H4 (cell line): ENCODE measurements at places on chromosomes 7 and 10. TPM values are rescaled to one million over a fixed set of nuclear protein-coding genes. Genes with fewer than 3 reads are reported as not detected.
A peak's percentile ranks its signal among the peaks of the same experiment; 100 is the strongest.

GIMAP6 gene
- 0.41 and 0.56 TPM in 2 replicates for total RNA-seq

MYO3A gene
- total RNA-seq = not detected in 2 replicates

GRCh38 chr10:25039531-25039930 is 23.1 kb downstream of the THNSL1 start:
- DNase-seq = no peak

PRKCQ gene
- 6.3 and 6.8 TPM in 2 replicates for total RNA-seq

MYOZ1 gene
- total RNA-seq = 0.33 TPM in 1 of 2 replicates, not detected in the other

DNA sequence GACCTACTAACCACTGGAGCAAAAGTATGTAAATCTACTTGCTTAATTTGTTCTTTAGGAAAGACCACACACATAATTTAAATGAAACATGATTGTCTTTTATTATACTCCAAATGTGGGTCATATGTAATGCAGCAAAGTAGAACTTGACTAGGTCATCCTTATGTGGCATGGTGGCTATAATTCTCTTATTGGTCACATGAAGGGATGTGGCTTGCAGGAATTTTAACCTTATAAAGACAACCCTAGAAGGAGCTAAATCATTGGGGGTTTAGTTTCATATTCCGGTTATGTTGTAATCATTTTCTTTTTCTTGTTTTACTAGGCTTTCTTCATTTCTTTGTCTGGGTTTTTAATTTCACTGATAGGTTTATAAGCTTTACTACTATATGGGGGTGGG is 93.9 kb downstream of the SEPTIN7 start:
- DNase-seq = peak; percentile 71

GRCh38 chr10:122457934-122458333 is 3.4 kb upstream of the HTRA1 start:
- DNase-seq = no peak

DNA sequence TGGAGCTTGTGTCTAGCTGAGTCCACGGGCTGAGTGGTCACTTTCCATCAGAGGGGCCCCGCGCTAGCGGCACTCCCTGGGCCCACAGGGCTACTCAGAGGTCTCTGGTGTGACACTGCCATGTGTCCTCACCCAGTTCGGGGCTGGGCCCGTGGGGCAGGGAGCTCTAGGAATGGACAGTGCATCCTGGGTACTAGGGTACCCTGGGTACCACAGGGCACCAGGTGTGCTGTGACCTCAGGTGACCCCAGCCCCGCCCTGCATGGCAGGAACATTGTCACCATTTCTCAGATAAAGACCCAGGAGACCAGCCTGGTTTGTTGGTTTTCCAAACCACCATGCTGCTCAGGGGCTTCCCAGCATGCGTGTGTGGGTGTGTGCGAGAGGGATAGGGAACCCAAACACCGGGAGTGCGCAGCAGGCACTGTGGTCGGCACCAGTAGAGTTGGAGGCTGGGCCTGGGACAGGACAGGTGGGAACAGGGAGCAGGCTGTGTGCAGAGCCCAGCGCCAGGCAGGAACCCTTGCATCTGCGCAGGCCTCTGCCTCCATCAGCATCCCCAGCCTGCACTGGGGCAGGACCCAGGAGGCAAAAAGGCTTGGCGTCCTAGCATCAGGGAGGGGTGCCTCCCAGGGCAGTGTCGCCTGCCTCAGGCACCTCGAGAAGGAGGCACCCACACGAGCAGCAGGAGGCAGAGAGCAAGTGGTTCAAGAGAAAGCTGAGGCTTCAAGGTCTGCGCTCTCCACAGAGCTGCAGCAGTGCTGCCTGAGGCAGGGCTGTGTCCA is 19.4 kb upstream of the CSGALNACT2 start:
- no peak for DNase-seq

GRCh38 chr10:122248356-122249302 is 22.5 kb upstream of the BTBD16 start:
- DNase-seq = no peak

GRCh38 chr7:33781796-33782195 is 123.5 kb upstream of the BMPER start:
- no peak for DNase-seq

- peak; percentile 67 for DNase-seq
Observed at GRCh38 chr10:119445311-119445934, 97.1 kb downstream of the RGS10 start.

SRI gene
- 307 and 321 TPM in 2 replicates for total RNA-seq

DNA sequence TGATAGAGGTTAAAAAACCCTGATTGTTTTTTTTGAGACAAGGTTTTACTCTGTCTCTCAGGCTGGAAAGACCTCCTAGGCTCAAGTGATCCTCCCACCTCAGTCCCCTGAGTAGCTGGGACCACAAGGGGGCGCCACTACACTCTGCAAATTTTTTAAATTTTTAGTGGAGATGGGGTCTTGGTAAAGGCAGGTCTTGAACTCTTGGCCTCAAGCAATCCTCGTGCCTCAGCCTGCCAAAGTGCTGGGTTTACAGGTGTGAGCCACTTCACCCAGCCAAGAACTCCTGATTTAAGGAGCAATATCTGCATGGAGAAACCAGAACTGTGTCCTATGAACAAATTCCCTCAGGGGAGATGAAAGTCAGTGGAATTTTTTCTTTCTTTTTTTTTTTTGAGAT is 7.3 kb upstream of the KLHDC10 start:
- no peak for DNase-seq

RADIL gene
- total RNA-seq = 1.3 and 1.4 TPM in 2 replicates

DNA sequence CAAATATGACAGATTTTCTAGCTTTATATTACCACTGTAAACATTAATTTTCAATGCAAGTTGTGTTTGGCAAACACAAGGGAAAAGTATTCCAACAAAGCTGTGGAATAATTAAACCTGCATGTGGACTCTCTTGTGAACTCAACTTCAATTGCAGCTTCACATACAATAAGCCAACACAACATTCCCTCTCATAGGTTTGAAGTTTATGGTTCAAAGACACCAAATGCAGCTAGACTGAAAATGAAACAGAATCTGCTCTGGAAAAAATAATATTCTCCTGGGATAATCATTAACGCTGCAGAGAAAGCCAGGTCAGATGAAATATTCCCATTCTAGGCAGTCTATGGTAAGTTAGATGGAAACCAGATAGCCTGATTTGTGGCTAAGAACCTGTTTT is 105.8 kb upstream of the VIPR2 start:
- no peak for DNase-seq

PAX4 gene
- total RNA-seq = not detected in 2 replicates

SCRN1 gene
- total RNA-seq = 114 and 128 TPM in 2 replicates

GRCh38 chr10:35365994-35366393 is 29.7 kb downstream of the CCNY start:
- DNase-seq = no peak

DNA sequence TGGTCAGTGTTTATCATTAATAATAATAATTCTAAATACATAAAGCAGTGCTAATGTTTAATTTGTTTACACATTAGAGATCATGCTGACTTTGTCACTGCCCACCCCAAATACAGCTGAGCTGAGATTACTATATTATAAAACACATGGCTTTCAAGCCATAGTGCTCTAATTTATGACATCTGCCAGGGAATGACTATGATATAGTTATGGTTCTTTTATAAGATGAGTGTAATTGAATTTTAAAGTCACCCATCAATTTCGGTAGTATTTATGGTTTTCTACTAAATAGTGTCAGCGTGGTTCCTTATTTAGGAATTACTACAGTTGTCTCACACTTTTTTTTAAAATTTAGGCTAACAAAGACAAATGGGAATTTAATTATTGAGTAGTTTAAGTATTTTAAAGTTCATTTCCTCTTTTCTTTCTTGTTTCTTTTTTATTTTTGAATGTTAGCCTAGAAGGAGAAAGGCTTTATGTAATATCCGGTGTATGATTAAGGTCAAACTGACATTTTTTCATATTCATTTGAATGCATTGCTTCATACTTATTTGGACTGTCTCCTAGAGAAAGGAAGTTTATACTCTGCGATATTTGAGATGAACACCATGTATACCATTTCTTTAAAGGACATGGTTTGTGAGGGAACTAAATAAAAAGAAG is 3.9 kb downstream of the CDK14 start:
- DNase-seq = no peak

WNT16 gene
- total RNA-seq = not detected in 2 replicates

GRM8 gene
- total RNA-seq = 2.7 and 2.9 TPM in 2 replicates

ZNF438 gene
- total RNA-seq = 1.3 TPM in 2 replicates

GRCh38 chr7:155928583-155928982 is 116.3 kb upstream of the SHH start:
- DNase-seq = no peak

GRCh38 chr10:101894742-101895141 is 51.1 kb upstream of the KCNIP2 start:
- no peak for DNase-seq

KCND2 gene
- 0.04 and 0.19 TPM in 2 replicates for total RNA-seq

- DNase-seq = no peak
Observed at GRCh38 chr10:91614225-91614624, 18.6 kb downstream of the PPP1R3C start.

- DNase-seq = peak; percentile 83
Observed at GRCh38 chr7:80428161-80429054, 83.5 kb downstream of the GNAT3 start.

DNA sequence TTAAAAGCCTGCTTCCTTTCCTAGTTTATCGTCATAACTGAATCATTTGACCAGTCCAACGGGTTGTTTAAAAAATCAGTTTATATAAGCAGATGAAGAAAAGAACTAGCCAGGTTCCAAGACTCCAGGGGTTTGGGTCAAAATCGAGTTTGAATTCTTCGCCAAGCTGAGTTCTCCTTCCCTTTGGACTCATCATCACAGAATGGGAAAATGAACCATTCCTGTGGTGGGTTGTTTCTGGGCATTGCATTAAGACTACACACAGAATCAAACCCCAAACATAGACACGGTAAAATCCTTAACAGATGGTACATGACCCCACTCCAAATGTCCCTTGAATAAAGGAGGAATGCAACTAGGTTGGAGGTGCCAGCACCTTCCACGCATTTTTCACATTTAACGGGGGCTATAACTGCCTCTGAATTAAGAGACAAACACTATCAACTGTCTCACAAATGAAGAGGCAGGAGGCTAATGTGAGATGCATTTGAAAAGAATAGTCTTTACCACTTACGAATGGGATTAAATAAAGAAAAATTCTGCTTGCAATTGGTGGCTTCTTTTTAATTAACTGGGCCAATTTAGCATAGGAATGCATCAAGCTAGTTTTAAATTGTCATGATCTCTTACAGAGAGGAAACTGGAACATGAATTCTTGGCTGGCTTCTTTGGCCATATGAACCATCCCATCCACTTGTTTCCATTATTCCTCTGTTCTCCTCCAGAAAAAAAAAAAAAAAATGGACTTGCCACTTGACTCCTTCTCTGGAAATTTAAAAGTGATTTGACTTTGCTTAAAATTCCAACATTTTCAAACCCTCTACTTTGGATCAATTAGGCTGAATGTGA is 61.1 kb downstream of the CHST15 start:
- no peak for DNase-seq

WNT8B gene
- not detected in 2 replicates for total RNA-seq

DNA sequence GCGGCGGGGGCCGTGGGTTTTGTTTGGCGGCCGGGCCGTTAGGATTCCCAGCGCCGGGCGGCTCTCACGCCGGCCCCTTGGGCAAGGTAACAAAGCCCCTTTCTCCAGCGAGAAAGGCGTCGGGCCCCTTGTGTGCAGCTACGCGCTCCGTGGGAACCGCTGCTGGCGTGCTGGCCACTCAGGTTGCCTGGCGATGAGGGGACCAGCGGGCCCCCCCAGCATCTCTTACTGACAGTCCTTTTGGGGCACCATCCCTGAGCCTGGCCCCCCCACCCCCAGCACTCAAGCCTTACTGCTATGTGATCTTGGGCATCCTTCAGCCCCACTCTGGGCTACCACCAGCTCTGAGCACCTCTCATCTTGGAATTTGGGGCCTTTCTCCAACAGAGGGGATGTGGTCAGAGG is 1.8 kb downstream of the LFNG start:
- no peak for DNase-seq

SORBS1 gene
- 1.4 and 4.0 TPM in 2 replicates for total RNA-seq

DNA sequence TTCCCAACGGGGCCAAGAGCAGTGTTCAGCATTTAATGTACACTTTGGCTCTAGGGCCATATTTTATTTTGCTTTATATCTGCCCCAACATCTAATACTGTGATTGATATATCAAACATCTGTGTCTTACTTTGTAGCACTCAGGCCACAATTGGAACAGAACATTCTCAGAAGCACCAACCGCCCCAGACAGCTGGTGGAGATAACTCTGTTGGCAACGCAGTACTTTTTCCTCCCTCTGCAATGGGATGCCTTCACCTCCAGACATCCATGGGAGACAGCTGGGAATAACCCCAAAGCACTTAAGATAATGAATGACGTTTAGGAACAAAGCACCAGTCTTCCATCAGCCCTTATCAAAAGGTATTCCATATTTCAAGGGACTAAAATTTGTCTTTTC is 57.4 kb downstream of the PIP4K2A start:
- DNase-seq = no peak

TCAF2 gene
- total RNA-seq = 1.9 and 2.7 TPM in 2 replicates

DNA sequence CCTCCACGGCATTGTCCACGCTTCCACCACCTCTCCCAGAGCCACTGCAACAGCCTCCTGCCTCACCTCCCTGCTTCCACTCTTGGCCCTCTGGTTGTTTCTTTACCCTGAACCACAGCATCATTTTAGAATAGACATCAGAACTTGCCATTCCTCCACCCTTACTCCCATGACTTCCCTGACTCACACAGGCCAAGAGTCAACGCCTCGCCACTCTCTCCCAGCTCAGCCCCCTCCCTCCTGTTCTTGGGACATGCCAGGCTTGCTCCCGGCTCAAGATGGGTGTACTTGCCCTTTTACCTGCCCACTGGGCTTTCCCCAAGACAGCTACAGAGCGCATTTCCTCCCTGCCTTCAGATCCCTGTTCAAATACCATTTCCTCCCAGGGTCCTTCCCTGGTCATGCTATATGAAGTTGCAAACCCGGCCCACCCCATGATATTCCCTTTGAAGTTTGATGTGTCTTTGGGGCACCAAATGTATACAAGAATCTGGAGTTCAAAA is 429.1 kb downstream of the RPS24 start:
- DNase-seq = no peak

DNA sequence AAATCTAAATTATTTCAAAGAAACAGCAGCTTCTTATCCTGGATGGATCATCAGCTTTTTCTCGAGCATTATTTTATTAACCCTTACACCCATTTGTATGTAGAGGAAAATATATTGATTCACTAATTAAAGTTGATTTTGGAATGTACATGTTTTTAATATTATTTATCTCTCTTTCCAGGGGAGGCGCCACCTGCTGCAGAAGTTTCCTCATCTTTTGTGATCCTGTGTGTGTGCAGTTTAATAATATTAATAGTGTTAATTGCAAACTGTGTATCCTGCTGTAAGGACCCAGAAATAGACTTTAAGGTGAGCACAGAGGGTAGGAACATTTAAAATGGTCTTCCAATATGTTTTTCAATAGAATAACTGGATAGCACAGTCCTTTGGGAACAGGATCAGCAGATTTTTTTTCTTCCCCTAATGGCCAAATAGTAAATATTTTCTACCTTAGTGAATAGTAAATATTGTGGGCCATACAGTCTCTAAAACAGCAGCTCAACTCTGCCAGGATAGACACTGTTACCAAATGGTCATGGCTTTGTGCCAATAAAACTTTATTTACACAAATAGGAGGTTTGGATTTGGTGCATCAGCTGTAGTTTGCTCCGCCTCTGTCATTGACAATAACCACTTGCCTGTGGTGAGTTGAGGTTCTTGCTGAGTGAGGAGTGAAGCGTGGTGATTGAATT is 30.6 kb downstream of the LMTK2 start:
- no peak for DNase-seq
